Non-pigmented ciliary epithelial cell (primary cell): ENCODE measurements at places on chromosomes 2 and 18.

- no peak for DNase-seq
Measured at GRCh38 chr18:5068851-5069250, 128.2 kb downstream of the AKAIN1 start.

DNA sequence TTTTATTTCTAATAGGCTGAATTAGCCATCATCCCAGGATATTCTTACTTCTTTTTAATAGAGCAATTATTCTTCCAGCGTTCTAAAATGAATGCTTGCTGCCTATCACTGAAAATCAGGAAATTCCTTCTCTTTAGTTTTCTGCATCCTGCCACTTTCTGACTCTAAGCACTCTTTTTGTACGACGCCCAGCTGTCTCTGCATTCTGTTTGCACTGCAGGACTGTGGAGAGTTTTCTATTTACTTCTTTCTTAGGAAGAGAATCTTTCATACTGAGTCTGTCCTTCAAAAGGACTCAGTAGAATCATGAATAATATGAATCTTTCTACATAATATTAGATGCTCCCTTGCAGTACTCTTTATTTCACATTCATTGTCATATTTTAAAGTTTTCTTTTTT lies 360.4 kb upstream of the DSEL start:
- no peak for DNase-seq

GRCh38 chr2:203359450-203359849 lies 31.3 kb downstream of the ABI2 start:
- DNase-seq, result no peak

- no peak for DNase-seq
Measured at GRCh38 chr2:113755835-113756354, 547 bp downstream of the SLC35F5 start.

- DNase-seq, result no peak
Measured at GRCh38 chr18:57083485-57083884, 63.4 kb upstream of the BOD1L2 start.

- no peak for DNase-seq
Measured at GRCh38 chr18:11246495-11247300, 97.3 kb upstream of the PIEZO2 start.

DNA sequence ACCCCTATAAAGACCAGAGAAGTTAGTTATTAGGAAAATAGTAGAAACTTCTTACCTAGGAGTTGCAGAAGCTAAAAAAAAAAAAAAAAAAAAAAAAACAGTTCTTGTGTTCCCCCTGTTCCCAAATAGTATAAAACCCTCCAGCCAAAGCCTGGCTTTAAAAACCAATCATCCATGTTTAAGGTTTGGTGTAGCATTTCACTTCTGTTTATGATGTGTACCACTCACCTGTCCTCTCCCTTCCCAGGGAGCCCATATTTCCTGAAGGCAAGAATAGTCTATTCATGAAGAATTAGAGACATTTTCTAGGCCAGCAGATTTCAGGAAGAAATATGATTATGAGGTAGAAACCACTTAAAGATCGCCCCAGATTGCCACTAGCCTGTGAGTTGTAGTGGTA lies 273.6 kb downstream of the SETBP1 start:
- DNase-seq, result no peak

DNA sequence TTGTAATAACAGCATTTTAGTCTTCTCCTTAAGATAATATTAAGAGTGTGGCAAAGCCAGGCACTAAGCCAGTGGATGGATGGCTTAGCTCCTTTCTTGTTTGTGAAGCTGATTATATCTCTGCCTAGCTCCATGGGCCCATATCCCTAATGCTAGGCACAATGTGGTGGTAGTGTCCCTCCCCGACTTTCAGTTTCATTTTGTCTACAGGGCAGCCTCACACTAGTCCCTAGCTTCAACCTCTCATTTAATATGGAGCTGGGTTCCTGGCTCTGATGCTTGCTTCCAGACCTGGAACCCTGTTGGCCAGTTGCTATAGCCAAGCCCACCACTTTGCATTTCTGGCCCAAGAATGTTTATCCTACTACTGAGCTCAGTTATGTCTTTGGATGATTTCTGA lies 437.0 kb upstream of the MEIS1 start:
- DNase-seq, result no peak

- no peak for DNase-seq
Measured at GRCh38 chr2:220419647-220420046, 792.2 kb downstream of the SLC4A3 start.

DNA sequence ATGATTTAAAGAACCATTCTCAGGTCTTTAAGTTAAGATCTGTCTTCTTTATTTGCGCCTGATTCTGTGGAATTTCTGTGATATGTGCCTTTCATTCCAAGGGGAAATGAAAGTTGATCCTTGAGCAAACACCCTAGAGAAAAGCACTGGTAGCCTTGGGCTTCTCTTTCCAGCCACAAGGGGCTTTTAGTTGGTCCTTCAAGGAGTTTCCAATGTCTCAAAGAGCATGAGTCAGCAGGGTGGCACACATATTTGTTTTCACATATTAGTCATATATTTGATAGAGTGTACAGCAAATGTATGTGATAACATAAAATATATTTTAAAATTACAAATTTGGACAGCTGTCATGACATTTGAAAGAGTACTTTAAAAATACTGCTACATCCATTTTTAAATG lies 339.5 kb downstream of the TXNL1 start:
- DNase-seq, result no peak

DNA sequence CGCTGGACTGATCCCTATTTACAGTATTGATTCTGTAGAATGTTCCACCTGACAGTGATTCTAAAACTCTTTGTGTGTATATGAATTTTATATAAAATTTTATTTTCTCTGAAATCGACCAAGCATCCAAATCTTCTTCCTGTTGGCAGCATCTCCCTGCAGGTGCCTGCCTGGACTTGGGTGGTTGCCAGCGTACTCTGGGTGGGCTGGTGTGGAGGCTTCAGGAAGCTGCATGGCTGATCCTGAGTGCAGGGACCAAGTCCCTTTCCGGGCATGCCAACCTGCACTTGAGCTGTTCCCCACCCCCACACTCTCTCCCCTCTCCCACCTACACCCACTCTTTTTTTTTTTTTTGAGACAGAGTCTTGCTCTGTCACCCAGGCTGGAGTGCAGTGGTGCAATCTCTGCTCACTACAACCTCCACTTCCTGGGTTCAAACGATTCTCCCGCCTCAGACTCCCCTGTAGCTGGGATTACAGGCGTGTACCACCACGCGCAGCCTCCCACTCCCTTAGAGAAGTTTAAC lies 53.2 kb upstream of the ALKAL2 start:
- DNase-seq, result no peak

- DNase-seq, result peak; percentile 63
Measured at GRCh38 chr2:19540739-19541525, 182.5 kb upstream of the OSR1 start.

- no peak for DNase-seq
Measured at GRCh38 chr2:113760400-113760799, 4.0 kb upstream of the SLC35F5 start.

DNA sequence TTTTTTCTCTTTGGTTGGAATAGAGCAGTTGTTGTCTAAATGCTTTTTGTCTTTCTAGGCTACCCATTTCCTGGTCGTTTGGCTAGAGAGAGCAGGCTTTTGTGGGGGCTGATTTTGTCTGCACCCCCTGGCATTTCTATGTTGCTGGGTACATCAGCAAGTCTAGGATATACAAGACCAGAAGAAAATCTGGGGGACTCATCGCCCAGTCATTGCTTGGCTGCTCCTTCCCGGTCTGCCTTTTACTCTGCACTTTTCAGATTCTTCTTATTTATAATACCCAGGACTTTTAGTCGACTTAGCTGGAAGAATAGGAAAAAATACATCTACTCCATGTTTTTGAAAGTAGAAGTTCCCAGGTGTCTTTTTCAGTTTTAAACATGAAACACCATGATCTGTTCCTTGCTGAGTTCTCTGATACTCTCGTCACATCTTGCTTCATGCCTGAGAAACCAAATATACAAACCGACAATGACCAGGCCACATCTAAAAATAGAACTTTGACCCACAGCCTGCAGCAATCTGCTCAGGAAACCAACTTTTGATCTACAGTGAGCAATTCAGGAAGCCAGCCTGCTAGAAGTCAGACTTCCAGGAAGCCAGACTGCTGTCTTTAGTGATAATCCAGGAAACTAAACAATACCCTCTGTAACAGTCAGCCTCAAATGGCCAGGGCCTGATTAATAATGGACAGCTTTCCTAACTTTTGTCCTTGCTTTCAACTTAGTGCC lies 163.8 kb upstream of the MEX3C start:
- DNase-seq, result no peak

- DNase-seq, result peak; percentile 88
Measured at GRCh38 chr2:9594366-9595054, 36.3 kb downstream of the YWHAQ start.

DNA sequence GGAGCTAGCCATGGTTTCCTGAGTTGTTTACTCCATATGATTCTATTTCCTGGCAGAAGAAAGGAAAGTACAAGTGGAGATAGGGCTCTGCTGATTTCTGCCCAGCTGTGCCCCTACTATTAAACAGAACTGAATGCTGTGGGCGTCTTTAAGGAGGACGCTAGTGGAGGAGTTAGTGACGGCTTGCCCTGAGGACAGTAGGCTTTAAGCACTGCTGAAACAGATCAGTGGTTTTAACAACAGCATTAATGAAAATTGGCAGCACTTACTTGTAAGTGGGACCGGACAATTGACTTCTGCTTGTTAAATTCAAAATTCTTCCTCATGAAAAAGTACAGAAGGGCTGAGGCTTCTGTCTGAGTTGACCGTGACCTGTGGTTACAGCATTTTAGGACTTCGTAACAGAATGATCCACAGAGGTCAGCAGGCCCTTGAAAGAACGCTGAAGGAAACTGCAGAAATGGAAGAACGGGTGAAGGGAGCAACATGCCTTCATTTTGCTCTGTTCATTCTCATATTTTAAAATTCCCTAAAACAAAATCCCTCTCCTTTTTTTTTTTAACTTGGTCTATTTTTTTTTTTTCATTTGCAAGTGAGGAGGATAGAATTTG lies 80.6 kb upstream of the CCDC195 start:
- DNase-seq, result no peak

DNA sequence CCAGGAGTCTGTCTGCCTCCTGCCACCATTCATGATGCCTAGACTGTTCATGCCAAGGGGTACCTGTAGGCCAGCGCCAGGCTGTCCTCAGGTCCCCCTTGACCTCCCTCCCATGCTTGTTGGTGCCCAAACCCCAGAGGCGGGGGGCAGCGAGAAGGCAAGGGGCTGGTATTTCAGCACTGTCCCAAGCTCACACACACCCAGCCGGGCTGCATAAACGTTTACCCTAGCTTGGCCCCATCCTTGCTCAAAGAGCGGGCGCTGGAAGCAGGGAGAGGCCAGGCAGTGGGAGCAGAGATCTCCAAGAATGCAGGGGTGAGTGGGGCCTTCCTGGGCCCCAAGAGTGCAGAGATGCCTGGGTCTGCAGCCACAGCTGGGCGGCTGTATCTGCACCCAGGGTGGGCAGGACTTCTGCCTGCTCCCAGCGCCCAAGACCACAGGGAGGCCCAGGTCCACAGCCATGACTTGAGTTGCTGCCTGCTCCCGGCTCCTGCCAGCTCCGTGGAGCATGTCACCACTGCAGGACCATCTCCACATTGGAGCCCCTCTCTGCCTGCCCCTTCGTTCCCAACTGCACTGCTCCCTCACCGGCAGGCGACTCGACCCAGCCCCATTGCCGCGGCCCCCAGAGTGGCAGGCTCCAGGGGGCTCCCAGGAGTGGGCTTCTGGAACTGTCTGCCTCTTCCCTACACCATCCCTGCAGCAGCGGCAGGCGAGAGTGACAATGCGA lies 616.6 kb downstream of the METTL4 start:
- DNase-seq, result no peak

- DNase-seq, result no peak
Measured at GRCh38 chr2:3105814-3106569, 271.6 kb downstream of the EIPR1 start.

DNA sequence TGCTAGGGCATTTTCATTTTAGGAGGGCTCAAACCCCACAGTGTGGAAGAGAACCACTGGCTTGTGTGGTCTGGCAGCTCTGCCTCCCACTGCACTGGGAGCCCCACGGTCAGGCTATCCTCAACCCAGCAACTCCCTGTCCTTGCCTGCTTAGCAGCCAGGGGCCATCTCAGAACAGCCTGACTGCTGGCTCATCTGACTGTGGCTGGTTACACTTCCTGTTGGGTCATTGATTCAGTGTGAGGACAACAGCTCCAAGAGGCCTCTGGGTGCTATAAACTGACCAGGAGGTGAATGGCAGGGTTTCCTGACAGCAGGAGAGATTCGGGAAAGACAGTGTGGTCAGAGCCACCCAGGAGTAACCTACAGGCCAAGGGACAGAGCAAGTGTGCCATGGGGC lies 40.1 kb downstream of the AMER3 start:
- no peak for DNase-seq

DNA sequence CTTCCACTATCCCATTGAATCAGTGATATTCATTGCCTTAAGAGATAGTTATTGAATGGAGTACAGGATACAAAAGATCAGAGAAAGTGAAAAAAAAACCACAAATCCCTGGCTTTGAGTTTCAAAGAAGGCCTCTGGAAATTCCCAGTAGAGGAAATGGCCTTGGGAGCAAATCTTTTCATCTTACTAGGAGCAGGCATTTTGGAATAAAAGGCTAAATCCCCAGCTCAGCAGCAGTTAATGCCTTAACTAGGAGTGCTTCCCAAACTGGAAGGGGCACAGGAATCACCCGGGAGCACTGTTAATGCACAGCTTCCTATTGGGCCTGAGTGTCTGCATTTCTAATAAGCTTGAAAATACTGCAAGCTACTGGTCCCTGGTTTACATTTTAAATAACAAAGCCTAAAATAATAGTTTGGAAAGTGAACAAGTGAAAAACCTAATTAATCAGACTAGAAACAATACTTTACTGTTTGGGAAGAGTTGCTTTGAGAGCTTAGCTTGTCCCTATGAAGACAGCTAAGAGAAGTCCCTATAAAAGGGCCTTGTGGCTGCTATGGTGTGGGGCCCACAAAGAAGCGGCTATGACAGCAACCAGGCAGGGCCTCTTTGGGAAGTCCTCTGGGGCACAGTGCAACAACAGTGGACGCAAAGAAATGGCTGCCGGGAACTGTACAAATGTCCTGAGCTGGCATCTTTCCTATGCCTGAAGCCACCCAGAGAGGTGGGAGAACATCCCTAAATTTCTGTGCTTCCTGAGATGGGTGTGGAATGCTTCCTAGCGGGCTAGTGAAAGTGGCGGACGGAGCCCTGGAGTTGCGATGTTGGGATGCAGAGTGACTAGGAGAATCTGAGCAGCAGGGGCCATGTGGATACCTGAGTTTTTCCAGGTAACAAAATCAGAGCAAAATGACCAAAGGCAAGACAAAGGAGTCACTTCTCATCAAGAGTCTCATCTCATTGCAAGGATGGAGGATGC lies 117.1 kb upstream of the KLHL14 start:
- no peak for DNase-seq

DNA sequence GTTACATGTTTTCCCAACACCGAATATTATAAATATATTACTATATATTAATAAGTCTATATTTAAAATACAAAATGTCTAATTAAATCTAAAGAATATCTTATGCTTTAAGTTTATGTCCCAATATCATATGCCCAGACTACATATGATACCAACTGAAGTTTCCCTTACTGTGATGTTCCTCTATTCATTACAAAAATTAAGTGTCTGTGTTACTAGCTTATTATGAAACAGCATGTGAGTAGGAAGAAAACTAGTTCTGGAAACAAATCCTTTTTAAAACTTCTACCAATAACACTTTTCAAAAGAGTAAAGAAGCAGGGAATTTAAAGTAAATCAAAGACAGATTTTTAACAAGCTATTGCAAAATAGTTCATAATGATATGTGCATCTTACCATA lies 17.8 kb downstream of the HNRNPLL start:
- DNase-seq, result no peak

- no peak for DNase-seq
Measured at GRCh38 chr2:28956415-28956826, 24.7 kb upstream of the TOGARAM2 start.
